ENCODE measurements at places on chromosomes 2 and 18.

GRCh38 chr2:38863061-38863695, 12.6 kb downstream of the DHX57 start:
- no peak for DNase-seq

DNA sequence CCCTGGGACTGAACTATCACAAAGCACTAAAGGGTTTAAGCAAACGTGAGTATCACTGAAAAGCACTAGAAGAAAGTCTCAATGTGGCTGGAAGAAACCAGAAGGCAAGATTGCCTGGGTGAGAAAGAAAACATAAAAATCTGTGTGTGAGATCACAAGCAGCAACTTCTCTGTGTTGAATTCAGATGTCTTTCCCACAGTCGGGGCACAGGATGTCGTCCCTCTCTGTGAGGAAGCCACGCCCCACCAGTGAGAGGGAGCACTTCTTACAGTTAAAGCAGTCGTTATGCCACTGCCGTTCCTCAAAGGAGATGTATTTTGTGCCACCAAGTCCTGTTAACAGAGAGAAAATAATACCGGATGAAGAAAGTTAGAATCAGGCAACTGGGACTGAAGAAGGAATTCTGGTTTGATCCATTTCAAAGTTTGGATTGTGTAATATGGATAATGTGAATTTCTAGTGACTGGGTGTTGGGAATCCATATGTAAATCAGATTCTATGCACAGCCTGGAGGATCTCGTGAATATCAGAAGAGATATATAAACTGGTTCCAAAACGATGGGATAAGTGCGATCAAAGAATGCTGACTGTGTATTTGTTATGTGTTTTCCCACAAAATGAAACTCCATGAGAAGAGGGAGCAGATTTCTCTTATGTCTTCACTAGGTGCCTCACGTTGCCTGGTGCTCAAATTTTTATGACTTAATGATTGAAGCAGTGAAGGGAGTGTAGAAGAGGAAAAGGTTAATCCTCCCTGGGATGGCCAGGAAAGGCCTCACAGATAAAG, 24.0 kb downstream of the C2orf49 start:
- DNase-seq = no peak

- DNase-seq = no peak
Measured at GRCh38 chr2:26681656-26682055, 10.9 kb upstream of the KCNK3 start.

- DNase-seq = no peak
Measured at GRCh38 chr2:118661179-118661578, 186.3 kb downstream of the EN1 start.

DNA sequence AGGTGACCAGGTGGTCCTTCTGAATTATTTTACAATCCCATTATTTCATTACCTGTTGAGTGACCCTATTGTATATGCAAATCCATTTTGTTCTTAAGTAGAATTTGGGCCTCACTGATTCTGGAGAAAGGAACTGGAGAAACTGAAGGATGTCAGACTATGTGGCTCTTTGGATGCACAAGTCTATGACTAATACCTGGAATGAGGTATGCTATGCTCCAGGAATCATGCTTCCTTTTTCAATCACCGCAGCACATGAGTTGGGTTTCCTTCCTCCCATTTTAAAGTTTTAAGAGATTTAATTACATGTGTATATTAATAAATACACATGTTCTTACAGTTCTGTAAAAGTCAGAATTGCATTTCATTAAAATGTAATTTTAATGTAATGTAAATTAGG, 253.9 kb upstream of the VWC2L start:
- no peak for DNase-seq

- no peak for DNase-seq
Measured at GRCh38 chr2:56263876-56264275, 80.1 kb downstream of the CCDC85A start.

GRCh38 chr2:226667736-226668135, 131.9 kb downstream of the IRS1 start:
- no peak for DNase-seq

DNA sequence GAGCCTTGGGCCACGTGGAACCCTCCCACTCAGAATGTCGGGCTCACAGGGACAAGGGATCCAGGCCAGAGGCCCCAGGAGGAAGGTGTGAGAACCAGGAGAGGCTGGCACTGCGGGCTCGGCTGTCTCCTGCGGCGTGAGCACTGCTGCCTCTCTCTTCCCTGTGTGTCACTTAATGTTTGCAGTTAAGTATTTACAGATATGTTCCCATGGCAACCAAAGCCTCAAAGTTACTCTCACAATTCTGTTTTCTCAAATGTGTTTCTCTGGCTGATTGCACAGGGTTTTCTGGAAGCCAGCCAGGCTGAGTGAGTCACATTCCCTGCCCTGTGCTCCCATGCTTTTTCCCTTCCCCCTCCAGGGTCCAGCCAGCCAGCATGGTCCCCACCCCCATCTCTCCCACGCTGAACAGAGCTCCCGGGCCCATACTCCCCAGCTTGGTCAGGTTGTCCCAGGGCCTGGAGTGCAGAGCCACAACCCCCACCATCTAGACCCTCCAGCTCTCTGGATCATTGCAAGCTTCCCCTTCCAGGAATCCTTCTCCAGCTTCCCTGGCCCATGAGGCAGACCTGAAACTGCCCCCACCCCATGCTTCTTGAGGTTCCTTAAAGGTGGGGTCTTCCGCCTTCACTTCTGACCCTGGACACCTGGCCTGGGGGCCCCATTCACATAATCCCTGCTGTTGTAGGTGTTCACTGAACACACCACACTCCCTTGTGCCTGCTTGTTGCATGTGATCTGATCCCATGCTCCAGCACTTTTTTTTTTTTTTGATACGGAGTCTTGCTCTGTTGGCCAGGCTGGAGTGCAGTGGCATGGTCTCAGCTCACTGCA, 265.9 kb downstream of the CELF4 start:
- DNase-seq = no peak

DNA sequence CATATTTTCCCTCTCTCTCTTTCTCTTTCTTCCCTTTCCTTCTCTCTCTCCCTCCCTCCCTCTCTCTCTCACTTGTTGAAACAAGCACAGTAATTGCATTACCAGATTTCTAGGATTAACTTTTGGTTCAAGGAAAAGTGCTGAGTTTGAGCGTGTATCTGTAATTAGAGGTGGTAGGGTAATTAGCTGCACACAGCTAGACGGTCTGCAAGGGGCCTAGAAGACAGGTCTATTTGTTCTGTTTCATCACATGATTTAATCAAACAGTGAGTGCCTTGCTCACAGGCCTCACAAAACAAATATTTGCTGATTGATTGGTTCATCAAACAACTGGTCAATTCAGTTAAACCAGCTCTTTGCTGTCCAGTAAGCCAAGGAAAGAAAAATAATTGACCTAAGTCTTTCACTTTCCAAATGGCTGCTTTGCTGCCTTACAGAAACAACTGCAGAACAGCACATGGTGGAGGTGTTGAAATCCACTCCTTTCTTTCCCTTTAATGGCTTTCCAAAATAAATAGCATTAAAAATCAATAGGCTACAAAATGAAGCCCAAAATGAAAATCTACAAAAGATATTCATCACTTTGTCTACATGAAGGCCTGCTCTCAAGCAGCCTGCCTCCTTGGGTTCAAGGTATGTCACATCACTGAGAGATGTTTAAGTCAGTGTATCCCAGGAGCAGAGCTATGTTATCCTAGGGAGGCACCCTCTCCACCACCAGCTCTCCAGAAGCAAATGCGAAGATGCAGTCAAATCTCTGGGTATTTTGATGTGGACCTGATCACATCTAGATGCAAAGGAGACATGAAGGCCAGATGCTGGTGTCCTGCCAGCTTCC, 264.4 kb upstream of the SIX2 start:
- DNase-seq = no peak

DNA sequence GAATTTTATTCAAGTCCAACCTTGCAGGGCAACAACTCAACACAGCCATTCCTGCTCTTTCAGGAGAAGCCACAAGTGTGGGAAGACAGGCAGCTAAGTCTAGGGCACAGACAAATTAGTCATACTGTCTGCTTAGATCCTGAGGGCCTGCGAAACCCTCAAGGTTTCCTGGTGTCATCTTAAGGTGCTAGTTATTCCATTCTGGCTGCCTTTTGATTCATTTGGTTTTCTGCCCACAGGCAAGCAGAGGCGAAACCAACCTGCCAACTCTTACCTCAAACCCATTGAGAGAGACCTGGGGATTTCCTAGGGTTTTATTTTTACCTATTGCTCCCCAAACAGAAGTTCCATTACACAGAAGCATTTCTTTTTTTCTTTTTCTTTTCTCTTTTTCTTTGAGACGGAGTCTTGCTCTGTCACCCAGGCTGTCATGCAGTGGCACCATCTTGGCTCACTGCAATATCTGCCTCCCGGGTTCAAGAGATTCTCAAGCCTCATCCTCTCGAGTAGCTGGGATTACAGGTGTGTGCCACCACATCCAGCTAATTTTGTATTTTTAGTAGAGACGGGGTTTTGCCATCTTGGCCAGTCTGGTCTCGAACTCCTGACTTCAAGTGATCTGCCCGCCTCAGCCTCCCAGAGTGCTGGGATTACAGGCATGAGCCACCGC, 23.7 kb upstream of the SCYGR1 start:
- DNase-seq = no peak

DNA sequence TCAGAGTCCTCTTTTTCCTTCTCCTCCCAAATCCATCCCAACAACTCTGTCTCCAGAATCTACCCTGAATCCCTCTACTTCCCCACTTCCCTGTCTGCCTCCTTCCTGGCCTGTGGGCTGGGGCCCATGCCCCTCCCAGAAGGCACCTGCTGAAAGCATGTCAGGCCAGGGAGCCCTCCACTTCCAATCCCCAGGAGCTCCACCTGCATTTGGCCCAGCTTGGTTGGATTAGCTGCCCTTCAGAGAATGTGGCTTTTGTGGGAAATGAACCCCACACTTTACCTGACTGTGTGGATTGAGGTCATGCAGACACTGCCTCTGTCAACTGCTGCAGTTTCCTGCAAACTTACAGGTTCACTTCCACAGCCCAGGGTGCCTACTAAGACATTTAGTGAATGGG, 58.5 kb downstream of the ACOXL start:
- no peak for DNase-seq

DNA sequence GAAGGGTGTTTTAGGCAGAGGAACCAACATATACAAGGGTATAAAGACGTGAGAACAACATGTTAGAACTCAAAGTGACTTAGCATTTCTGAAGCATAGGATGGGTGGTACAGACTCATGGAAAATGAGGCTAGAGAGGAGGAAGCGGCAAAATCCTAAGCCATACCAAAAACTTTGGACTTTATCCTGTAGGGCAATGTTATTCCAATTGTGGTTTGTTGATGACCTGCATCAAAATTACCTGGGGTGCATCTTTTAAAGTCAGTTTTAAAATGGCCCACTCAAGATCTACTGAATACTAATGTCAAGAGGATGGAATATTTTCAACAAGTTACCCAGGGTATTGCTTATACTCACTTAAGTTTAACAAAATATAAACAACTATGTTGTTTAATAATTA, 34.8 kb downstream of the RAPH1 start:
- no peak for DNase-seq

DNA sequence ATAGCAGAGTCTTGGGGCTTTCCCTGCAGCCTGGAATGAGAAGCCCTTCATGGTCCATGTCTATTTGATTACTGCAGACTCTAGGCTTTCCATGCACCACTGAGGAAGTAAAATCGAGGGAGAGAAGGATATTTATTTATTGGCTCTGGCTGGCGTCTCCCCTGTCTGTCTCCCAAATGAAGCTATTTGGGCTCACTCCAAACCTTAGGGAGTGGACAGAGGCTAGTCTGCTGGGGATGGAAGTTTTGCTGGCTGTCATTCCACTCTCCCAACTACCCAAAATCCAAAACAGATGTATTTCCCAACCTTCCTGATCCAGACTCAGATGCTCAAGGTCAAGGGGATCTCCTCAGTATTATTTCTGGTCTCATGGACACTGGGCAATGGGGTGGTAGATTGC, 33.7 kb downstream of the TMEM17 start:
- DNase-seq = no peak

DNA sequence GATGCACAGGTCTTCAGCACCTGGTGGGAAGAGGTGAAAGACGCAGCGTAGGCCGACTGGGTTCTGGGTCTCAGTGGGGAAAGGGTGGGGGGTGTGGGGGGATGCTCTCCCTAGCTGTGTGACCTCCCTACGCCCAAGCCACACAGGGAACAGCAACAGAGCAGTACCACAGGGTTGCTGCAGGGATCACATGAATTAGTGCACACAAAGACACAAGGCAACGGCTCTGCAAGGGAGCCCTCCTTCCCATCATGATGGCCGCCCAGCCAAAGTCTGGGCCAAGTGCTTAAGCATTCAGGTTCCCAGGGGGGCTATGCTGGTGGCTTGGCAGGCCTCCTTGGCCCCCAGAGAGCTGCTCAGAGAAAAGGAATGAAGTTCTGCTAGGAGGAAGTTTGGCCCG, 28.2 kb upstream of the GBX2 start:
- no peak for DNase-seq

GRCh38 chr18:74967438-74967837, 241.5 kb downstream of the PTGR3 start:
- DNase-seq = no peak

DNA sequence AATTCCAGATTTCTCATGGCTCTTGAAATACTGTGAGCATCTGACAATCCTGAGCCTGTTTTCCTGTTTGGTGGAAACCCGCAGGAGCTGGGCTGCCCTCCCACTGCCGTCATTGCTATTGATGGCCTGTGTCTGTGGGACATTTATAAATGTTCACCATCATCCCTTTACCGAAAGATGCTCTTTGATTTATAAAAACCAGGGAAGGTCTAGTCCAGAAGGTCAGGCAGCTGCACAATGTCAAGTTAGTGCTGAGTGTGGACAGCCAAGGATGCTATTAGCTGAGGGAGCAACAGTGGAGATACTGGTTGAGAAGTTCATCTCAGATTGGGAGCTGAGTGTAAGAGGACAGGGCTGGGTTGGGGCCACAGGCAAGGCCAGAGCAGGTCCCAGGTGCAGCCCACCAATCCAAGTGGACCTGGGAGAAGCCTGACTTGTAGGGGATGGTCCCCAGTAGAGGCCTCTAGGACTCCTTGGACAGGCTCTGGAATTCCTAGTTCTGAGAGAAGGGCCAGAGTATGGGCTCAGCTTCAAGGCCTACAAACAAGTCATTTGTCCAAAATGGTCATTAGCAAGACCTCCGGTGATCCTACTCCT, 55.1 kb downstream of the COPS8 start:
- no peak for DNase-seq

Measured in endothelial cell (in vitro differentiated cells).